A673 (cell line): ENCODE measurements at places on chromosomes 2 and 18.

GRCh38 chr2:105617631-105618350, 126.9 kb upstream of the NCK2 start:
- DNase-seq = no peak

GRCh38 chr2:220394433-220394832, 767.0 kb downstream of the SLC4A3 start:
- DNase-seq = peak; percentile 86

- no peak for DNase-seq
These were observed 69.1 kb downstream of the MCFD2 start for GRCh38 chr2:46846536-46846935.

GRCh38 chr18:5285326-5285725, 10.2 kb downstream of the ZBTB14 start:
- DNase-seq = no peak

DNA sequence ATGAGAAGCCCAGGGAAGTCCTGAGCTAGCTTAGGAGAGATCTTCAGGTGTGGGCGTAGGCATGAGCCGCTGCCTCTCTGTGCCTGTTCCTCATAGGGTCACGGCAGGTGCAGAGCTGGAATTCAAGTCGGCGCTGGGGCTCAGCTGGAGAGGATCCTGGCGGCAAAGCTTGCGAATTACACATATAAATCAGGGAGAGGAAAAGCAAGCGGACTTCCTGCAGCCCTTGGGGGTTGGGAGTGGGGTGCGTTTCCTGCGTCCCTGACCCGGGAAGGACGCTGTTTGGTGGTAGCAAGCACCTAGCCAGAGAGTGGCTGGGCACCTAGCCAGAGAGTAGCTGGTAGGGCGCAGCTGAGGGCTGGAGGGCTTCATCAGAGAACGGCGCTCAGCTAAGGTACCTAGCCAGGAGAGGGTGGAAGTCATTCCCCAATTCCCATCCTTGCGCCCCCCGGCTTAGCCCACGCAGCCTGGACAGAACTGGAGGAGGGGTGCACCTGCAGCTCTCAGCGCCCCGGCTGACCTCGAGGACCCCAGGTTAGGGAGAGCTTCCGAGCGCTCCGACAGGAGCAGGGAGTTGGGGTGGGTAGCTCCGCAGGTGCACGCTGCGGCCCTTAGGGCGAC, 459 bp upstream of the EFR3B start:
- peak; percentile 71 for DNase-seq

DNA sequence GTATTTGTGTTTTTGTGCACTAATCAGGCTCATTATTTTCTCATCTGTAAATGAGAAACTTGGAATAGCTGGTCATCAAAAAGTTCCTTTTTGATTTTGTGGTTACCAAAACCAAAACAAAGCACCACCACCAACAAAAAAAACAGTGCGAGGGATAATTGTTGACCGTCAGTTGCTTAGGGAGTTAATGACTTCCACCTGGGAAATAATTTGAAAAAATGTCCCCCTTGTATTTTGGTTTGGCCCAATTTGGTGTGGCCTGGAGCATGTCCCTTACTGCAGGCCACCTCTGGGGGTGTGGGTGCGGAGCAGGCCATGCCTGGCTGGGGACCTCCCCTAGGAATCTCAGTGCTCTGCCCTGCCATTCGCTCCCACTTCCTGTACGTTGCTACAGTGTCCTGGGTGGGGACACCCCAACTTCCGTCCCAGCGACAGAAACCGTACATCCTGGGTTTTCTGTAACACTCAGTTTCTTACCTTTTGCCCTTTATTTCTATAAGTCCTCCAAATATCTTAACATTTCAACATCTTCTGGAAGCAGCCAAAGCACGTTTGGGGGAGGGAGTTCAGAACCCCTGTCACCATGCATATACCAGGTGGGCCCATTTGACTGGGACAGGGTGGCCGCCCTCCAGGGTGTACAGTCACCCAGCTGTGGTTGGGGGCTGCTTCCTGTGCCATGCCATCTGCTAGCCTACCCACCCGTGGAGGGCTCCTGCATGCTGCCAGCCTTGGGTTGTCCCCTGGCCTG, 31.3 kb downstream of the NCK2 start:
- DNase-seq = no peak

- no peak for DNase-seq
These were observed 111.3 kb upstream of the TTC27 start for GRCh38 chr2:32516567-32516966.

DNA sequence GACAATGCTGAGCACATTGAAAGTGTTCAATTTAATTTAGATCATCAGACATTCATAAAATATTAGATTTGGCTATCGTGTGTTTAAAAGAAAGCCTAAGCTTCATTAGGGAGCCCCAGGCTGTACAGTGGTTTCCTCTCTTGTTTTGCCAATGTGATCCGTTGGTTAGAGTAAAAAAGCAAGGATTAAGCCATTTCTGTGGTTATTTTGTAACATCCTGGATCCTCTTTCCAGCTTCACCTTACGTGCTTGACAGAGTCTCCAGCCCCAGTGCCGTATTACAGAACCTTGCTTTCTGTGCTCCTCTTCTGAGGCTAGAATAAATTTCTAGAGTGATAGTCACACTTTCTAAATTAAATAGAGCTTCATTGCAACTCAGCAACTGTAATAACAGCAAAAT, 289.3 kb upstream of the LINC00305 start:
- DNase-seq = no peak

GRCh38 chr2:187900021-187900420, 345.8 kb upstream of the TFPI start:
- DNase-seq = no peak

GRCh38 chr2:84999553-84999955, 28.6 kb downstream of the KCMF1 start:
- no peak for DNase-seq
